Spinal cord (tissue), 10 donors: ENCODE measurements at places on chromosomes 3 and 15.

- peaks cover 23% of the 10 kb centered on the region for H3K4me1 ChIP-seq
- H3K36me3 ChIP-seq, result peaks cover 31% of the 10 kb centered on the region
- no peak overlapping the region for H3K4me3 ChIP-seq
- H3K27me3 ChIP-seq, result no peaks in the 10 kb centered on the region
- H3K27ac ChIP-seq, result no peak overlapping the region
These were observed 77.5 kb downstream of the CHSY1 start for GRCh38 chr15:101174152-101174920.

DNA sequence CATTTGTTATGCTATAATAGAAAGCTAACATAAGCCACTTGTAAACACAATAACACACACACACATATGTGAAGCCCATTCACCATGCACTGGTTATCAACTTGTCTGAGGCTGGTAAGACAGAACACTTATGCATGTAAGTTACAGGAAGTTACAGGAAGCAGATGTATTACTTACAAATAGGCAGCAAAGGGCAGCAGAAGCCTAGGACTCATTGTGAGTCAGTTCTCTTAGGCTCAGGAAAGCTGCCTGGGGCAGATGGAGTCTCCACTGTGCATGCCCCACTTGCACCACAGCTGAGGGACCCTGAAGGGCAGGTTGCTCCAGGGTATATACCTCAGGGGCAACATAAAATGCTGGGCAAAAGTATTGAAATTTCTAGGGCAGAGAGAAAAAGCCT, 748.8 kb upstream of the CCDC54 start:
- H3K27me3 ChIP-seq, result no peaks in the 10 kb centered on the region
- H3K27ac ChIP-seq, result no peak overlapping the region
- no peaks in the 10 kb centered on the region for H3K36me3 ChIP-seq
- H3K4me1 ChIP-seq, result no peaks in the 10 kb centered on the region
- no peak for DNase-seq
- H3K4me3 ChIP-seq, result no peak overlapping the region

DNA sequence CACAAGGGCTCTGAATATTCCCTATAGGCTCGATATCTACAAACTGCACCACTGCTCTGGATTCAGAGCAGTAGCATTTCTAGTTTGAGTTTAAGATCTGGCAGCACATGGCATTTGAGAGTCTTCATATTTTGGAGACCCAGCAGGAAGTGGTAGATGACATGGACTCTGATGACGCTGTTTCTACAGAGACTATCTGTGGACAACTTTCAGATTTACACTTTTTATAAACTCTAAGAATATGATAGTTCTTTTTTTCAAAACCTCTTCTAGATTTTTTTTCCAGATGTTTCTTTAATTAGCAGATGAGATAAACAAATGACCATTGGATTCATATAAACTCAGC, 35.8 kb downstream of the ARMC8 start:
- no peaks in the 10 kb centered on the region for H3K27me3 ChIP-seq
- no peak overlapping the region for H3K27ac ChIP-seq
- peaks cover 27% of the 10 kb centered on the region for H3K36me3 ChIP-seq
- no peaks in the 10 kb centered on the region for H3K4me1 ChIP-seq
- no peak for DNase-seq
- H3K4me3 ChIP-seq, result no peak overlapping the region

DNA sequence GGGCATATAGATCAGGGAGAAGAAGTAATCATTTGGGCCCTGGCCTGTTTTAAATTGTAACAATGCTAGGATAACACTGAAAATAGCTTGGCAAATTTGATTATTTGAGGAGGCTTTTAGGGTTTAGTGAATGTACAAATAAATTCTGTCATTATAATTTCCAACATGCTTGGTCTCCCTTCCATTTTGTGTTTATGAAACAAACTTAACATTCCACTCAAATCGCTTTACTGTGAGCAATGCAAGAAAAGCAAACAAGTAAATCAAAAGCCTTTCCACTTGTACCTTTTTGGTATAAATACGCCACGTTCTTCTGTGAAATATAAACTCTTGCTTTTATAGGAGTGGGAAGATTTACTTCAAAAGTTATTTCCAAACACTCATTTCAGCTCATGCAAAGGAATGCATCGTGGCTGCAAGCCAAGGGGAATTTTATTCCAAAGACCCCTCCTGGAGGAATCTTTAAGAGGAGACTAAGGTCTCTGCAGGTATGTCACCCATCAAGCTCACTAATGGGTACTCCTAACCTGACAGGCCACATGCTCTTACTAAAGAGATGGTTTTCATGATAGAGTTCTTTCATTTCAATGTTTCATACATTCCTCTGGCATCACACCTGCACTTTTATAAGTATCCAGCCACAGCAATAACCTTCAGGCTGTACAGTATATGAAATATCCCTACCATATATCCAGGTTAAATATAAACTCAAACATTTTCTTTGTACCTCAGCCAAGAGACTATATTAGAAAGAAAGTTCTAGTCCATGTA, 115.2 kb downstream of the P3H2 start:
- no peaks in the 10 kb centered on the region for H3K36me3 ChIP-seq
- no peak overlapping the region for H3K27ac ChIP-seq
- no peaks in the 10 kb centered on the region for H3K27me3 ChIP-seq
- no peak for DNase-seq

DNA sequence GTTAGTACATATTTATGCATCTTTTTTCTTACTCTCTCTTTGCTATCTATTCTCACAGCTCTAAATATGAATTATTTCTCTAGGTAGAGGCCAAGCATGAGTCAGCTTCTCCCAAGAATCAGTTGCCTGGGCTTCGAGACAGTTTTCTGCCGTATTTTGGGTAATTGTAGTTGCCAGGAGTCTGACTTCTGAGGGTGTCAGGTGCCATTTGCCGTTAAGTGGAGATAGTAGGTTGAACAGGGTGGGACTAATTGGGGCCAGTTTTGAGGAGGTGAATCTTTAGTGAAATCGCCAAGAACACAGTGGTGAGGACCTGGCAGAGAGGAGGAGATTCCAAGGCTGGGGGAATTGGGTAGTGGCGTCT, 7.8 kb upstream of the NRROS start:
- DNase-seq, result no peak
- peak overlapping the region; percentile 77 for H3K27ac ChIP-seq

GRCh38 chr3:104175696-104176095, 1191.0 kb upstream of the ALCAM start:
- H3K27me3 ChIP-seq, result no peaks in the 10 kb centered on the region
- no peaks in the 10 kb centered on the region for H3K36me3 ChIP-seq
- H3K4me3 ChIP-seq, result no peak overlapping the region
- no peak overlapping the region for H3K27ac ChIP-seq

DNA sequence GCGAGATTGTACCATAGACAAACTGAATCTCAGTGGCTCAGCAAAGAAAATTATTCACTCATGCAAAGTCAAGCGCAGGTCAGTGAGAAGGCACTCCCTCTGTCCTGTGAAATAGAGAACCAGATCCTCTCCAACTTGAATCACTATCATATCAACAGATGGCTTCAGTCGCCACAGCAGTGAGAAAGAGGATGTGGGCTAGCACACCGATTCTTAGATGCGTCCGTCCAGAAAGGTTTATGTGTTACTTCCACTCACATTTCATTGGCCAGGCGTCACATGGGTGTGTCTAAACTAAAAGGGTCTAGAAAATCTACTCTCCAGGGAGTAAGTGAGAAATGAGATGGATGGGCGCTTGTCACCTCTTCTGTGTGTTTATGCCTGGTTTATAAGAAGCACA, 141.6 kb upstream of the KBTBD8 start:
- H3K4me3 ChIP-seq, result no peak overlapping the region
- no peak overlapping the region for H3K27ac ChIP-seq
- DNase-seq, result no peak
- no peaks in the 10 kb centered on the region for H3K36me3 ChIP-seq

- no peaks in the 10 kb centered on the region for H3K4me1 ChIP-seq
- no peak overlapping the region for H3K4me3 ChIP-seq
- DNase-seq, result no peak
These were observed 59.9 kb downstream of the MESD start for GRCh38 chr15:80929689-80930088.

- H3K4me1 ChIP-seq, result no peaks in the 10 kb centered on the region
- H3K27me3 ChIP-seq, result no peaks in the 10 kb centered on the region
- no peak overlapping the region for H3K27ac ChIP-seq
- H3K4me3 ChIP-seq, result no peak overlapping the region
- DNase-seq, result no peak
These were observed 359.5 kb upstream of the TMCO5A start for GRCh38 chr15:37574985-37575384.

- H3K4me3 ChIP-seq, result peak overlapping the region; percentile 68
- H3K27me3 ChIP-seq, result no peaks in the 10 kb centered on the region
- DNase-seq, result no peak
- H3K27ac ChIP-seq, result peak overlapping the region; percentile 93
- peaks cover 15% of the 10 kb centered on the region for H3K4me1 ChIP-seq
These were observed 705 bp upstream of the TFRC start for GRCh38 chr3:196082619-196082971.

DNA sequence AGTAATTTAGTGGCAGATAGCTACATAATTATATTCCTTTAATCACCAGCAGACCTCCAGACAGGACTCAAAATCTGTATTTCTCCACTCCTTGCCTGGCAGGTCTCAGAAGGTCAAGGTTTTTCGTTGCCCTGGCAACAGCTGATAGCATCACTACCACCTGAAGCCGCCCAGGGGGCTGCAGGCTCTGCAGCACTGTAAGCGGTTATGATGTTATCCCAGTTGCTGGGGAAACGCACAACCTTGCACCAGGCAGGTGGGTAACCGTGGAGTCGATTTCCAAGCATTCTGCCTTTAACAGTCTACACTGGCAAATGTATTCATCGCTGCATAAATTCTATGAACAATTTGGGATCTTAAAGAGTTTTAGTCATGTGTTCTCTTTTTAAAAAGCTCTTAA, 756.3 kb downstream of the NTRK3 start:
- DNase-seq, result peak; percentile 42
- no peaks in the 10 kb centered on the region for H3K36me3 ChIP-seq
- H3K27ac ChIP-seq, result no peak overlapping the region
- H3K4me3 ChIP-seq, result no peak overlapping the region

DNA sequence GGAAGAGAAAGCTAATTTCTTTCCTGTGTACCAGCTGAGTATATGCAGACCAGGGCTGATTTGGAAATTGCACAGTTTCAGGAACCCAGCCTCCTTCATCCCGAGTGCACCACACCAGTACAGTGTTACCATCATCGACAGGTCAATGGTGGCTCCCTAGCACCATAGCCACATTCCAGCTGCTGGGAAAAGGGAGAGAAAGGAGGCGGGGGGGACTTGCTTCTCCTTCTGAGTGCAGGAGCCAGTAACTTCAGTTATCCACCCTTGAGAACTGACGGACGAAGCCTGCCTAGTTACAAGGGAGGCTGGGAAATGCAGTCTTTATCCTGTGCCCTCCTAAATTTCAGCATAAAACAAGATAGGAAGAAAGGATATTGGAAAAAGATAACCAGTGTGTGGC, 129.7 kb upstream of the PRICKLE2 start:
- peaks cover 3% of the 10 kb centered on the region for H3K4me1 ChIP-seq
- DNase-seq, result no peak
- no peak overlapping the region for H3K4me3 ChIP-seq
- H3K27me3 ChIP-seq, result no peaks in the 10 kb centered on the region

DNA sequence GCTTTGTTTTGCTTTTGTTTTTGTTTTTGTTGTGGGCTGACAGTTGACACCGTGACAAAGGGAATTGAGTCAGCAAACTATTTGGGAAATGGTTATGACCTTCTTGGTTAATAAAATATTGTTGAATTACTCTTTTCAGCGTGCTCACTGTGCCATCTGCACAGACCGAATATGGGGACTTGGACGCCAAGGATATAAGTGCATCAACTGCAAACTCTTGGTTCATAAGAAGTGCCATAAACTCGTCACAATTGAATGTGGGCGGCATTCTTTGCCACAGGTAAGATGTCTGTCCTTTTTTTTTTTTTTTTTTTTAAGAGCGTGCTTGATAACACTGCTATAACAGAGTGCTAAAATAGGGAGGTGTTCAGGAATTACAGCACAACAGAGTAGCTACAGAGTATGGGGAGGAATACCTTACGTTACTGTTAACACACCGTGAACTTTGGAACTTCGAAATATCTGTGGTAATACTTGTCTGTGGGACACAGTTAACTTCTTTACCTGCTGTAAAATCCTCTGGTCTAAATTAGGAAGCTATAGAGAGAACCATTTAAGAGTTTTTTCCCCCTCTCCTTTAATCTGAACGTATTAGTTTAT, 48.2 kb downstream of the PRKCI start:
- no peaks in the 10 kb centered on the region for H3K4me1 ChIP-seq
- no peak overlapping the region for H3K4me3 ChIP-seq
- no peak overlapping the region for H3K27ac ChIP-seq

GRCh38 chr3:28860307-28860706, 420.6 kb upstream of the RBMS3 start:
- no peak overlapping the region for H3K4me3 ChIP-seq
- no peak overlapping the region for H3K27ac ChIP-seq
- H3K4me1 ChIP-seq, result no peaks in the 10 kb centered on the region
- no peaks in the 10 kb centered on the region for H3K27me3 ChIP-seq

DNA sequence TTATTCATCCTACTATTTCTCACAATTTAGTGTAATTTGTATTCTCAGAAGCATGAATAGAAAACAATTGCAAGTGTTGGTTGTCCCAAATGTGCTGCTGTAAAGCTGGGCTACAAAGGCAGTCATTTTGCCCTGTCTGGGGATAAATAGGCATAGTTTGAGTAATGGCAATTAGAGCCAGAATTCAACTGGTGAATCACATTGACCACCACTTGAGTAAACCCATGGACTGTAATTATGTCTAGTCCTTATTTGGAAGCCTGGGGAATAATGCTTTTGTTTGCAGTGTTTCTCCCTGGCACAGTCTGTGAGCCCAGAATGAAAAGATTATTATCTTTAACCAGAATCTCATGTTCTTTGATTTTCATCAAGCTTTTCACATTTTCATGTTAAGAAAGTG, 30.5 kb upstream of the CHL1 start:
- no peak overlapping the region for H3K4me3 ChIP-seq
- H3K36me3 ChIP-seq, result no peaks in the 10 kb centered on the region
- H3K27ac ChIP-seq, result no peak overlapping the region
- H3K27me3 ChIP-seq, result no peaks in the 10 kb centered on the region

DNA sequence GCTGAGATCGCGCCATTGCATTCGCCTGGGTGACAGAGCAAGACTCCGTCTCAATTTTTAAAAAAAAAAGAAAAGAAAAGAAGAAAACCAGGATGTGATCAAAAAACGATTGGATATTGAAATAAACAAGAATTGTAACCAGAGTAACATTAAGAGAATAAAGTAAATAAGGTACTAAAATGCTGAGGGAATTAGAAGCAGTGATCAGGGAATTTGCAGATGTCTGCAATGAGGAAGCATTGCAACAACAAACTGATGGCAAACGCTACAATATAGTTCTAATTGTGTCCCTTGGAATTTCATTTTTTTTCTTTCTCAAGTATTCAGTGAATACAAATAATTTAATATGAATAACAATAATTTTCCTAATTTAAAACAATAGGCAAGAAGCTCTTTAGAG, 1077.5 kb downstream of the TBL1XR1 start:
- no peak overlapping the region for H3K4me3 ChIP-seq
- no peaks in the 10 kb centered on the region for H3K36me3 ChIP-seq
- H3K4me1 ChIP-seq, result no peaks in the 10 kb centered on the region
- H3K27me3 ChIP-seq, result no peaks in the 10 kb centered on the region
- DNase-seq, result no peak
- no peak overlapping the region for H3K27ac ChIP-seq

GRCh38 chr15:28080386-28080785, 18.7 kb downstream of the OCA2 start:
- no peak for DNase-seq
- no peaks in the 10 kb centered on the region for H3K36me3 ChIP-seq
- H3K4me1 ChIP-seq, result no peaks in the 10 kb centered on the region
- H3K27me3 ChIP-seq, result no peaks in the 10 kb centered on the region
